ENCODE measurements at places on chromosomes 11 and 22.
A peak's percentile ranks its signal among the peaks of the same experiment; 100 is the strongest.

DNA sequence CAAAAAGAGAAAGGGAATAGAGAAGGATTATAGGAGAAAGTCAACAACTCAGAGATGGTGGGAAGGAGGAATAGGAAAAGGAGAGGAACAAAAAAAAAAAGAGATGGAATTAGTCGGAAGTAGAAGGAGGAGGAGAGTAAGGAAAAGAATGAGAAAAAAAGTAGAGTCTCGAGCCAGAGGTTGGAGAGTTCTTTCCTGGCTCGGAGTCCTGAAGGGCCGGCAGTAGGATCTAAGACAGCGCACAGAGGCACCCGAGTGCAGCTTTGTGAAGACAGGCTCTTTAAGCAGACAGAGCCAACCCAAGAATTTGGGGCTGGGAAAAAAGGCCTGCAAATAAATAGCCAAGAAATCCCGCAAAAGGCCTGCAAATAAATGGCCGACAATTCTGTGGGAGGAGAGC, 170.4 kb upstream of the CCDC90B start:
- no peak overlapping the region for H3K27ac ChIP-seq
- no peak for DNase-seq
- H3K36me3 ChIP-seq: no peaks in the 10 kb centered on the region
- H3K4me3 ChIP-seq: no peak overlapping the region

GRCh38 chr11:27453701-27454100, 18.9 kb downstream of the LGR4 start:
- peaks cover 77% of the 10 kb centered on the region for H3K4me1 ChIP-seq
- no peak for DNase-seq
- no peaks in the 10 kb centered on the region for H3K36me3 ChIP-seq
- no peak overlapping the region for H3K4me3 ChIP-seq
- H3K27me3 ChIP-seq: no peaks in the 10 kb centered on the region
- peak overlapping the region; percentile 33 for H3K27ac ChIP-seq

DNA sequence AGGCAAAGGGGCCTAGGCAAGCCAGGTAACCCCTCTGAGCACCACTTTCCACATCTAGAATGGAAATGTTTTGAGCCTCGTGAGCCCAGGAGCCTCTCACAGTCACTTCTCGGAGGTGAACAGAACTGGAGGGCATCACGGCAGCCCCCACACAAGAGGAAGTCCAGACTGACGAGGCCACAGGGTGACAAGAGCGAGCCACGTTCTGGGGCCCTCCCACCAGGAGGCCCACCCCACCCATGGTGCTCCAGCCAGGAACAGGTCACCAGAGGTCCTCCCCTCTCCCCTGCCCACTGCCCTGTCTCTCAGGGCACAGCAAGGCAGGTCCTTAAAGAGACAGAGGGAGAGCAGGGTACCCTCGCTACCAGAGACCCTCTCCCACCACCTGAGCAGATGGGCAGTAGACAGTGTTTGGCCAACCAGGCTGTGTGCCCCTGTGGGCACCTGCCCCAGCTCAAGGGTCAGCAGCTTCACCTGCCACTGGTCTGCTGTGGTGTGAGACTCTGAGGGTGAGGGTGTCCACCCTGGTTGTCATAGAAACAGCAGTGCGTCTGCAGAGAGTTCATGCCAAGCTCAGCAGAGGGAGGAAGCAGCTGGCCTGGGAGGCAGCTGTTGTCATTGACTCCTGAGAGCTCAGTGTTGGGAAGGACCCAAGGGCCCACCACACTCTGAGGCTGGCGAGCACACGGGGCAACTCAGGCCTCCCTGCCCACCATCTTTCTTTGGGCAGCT, 31.4 kb downstream of the RSPH14 start:
- DNase-seq: no peak
- no peak overlapping the region for H3K4me3 ChIP-seq
- no peaks in the 10 kb centered on the region for H3K4me1 ChIP-seq
- H3K27me3 ChIP-seq: no peaks in the 10 kb centered on the region
- H3K36me3 ChIP-seq: no peaks in the 10 kb centered on the region

DNA sequence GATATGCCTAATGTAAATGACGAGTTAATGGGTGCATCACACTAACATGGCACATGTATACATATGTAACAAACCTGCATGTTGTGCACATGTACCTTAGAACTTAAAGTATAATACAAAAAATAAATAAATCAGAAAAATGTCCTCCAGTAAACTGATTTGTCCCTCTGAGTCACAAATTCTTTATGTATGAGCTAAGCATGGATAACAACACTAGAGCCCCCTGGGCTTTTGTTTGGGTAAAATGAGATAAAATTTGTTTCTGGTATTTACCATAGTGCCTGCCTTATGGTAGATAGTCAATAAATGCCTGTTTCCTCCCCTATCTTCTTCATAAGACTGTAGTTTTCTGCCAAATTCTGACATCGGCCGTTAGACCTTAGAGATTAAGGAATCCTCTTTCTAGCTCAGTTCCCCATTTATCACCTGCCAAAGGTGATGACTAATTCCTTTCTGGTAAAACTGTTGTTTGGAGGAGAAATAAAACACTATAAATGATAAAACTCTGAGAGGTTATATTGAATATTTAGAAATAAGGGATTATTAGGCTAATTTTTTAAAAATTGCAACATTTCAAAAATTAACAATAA, 43.6 kb upstream of the LUZP2 start:
- H3K27me3 ChIP-seq: no peaks in the 10 kb centered on the region
- no peak overlapping the region for H3K4me3 ChIP-seq
- no peaks in the 10 kb centered on the region for H3K36me3 ChIP-seq
- no peaks in the 10 kb centered on the region for H3K4me1 ChIP-seq
- no peak for DNase-seq

GRCh38 chr11:92653454-92653853, 316.0 kb upstream of the MTNR1B start:
- DNase-seq: no peak
- H3K4me1 ChIP-seq: no peaks in the 10 kb centered on the region
- no peaks in the 10 kb centered on the region for H3K36me3 ChIP-seq
- H3K27ac ChIP-seq: no peak overlapping the region
- H3K4me3 ChIP-seq: no peak overlapping the region

DNA sequence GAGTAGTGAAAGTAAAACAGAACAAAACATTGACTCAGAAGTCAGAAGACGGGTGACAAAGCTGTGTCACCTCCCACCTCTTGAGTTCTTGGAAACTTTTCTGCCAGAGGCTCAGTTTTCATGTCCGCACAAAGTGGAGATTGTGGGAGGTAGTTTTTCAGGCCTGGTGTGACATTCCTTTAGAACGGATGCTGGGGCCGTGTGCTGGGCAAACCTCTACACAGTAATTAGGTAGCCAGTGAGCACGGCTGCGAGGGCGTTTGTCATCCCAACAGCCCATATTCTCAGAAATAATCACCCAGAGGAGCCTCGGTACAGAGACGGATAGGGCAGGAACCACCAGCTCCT, 1054.4 kb downstream of the TBC1D22A start:
- no peaks in the 10 kb centered on the region for H3K27me3 ChIP-seq
- DNase-seq: no peak
- H3K4me3 ChIP-seq: no peak overlapping the region
- H3K36me3 ChIP-seq: no peaks in the 10 kb centered on the region
- H3K4me1 ChIP-seq: no peaks in the 10 kb centered on the region

GRCh38 chr11:96309016-96309642, 33.9 kb downstream of the MAML2 start:
- no peak overlapping the region for H3K4me3 ChIP-seq
- H3K4me1 ChIP-seq: peaks cover 40% of the 10 kb centered on the region
- no peaks in the 10 kb centered on the region for H3K36me3 ChIP-seq
- H3K27me3 ChIP-seq: no peaks in the 10 kb centered on the region
- no peak for DNase-seq

DNA sequence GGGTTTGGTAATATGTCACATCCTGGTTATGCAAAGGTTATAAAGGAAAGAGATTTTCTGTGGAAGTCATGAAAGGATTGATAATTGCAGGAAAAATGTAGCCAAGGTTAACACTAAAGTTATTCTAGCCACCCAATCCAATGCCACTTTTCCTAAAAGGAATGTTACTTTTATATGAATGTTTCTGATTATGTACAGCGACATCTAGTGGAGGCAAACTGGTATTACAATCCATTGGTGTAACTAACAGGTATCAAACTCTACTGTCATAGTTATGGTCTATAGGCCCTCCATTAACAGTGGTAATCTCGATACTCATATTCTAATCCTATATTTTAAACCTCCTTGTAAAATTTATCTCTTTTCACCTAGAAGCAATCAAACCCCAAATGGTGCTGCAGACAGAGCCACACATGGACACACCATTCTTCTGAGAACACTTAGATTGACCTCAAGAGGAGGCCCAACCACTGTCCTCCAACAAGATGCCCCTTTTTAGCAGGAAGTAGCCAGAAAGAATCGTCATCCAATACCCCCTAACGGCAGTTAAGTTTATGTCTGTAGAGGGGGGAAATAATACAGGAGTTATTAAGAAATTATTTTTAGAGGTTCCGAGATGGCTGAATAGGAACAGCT, 74.9 kb upstream of the RAG2 start:
- H3K27ac ChIP-seq: no peak overlapping the region
- no peaks in the 10 kb centered on the region for H3K36me3 ChIP-seq
- H3K4me3 ChIP-seq: no peak overlapping the region
- H3K27me3 ChIP-seq: no peaks in the 10 kb centered on the region
- DNase-seq: no peak
- H3K4me1 ChIP-seq: no peaks in the 10 kb centered on the region

DNA sequence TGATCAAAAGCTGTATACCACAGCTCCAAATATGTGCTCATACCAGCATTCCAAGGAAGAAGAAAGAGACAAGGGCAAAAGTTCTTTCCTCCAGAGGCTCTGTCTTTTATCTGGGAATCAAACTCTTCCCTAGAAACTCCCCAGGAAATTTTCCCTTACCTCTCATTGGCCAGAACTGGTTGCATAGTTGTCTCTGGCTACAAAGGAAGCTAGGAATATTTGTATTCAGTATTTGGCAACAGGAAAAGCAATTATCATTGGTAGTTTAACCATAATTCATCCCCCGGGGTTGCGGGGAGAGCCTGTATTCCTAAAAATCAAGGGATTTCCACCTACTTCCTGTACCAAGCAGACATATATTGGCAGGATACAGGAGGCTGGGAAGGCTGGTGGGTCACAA, 10.5 kb upstream of the ZFTA start:
- H3K4me1 ChIP-seq: no peaks in the 10 kb centered on the region
- no peaks in the 10 kb centered on the region for H3K27me3 ChIP-seq
- H3K36me3 ChIP-seq: no peaks in the 10 kb centered on the region
- no peak overlapping the region for H3K27ac ChIP-seq
- no peak for DNase-seq
- no peak overlapping the region for H3K4me3 ChIP-seq

DNA sequence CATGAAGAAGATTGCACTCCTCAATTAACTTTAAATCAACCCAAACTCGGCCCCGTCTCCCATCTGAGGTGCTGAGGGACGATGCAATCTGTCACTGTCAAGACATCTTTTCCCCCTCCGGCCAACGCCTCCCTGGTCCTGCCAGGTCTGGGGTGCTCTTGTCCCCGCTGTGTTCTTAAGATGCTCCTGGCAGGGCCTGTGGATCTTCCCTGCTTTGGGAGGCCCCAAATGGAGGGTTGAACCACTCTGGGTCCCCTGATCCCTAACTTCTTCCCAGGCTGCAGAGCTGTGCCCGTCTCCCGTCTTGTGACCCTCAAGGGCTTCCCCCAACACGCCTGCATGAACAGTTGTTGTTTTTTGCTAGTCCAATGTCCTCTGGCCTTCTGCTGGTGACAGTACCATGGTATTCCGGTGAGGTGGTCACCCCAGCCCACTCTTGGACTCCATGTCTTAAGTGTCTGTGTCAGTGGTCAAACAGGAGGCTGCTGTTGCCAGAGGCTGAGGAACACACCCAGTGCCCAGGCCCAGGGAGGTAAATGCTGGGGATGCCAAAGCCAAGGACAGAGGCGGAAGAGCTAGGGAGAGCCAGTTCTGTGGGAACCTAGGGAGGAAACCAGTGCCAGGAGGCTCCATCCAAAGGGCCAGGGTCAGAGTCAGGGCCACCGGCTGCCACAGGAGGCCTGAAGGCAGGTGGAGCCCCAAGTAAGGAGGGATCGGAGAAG, 70.6 kb upstream of the SHANK2 start:
- H3K4me1 ChIP-seq: no peaks in the 10 kb centered on the region
- H3K4me3 ChIP-seq: no peak overlapping the region
- no peaks in the 10 kb centered on the region for H3K27me3 ChIP-seq

GRCh38 chr11:8250981-8251615, 12.6 kb downstream of the LMO1 start:
- H3K36me3 ChIP-seq: no peaks in the 10 kb centered on the region
- no peak for DNase-seq
- no peak overlapping the region for H3K27ac ChIP-seq
- H3K4me3 ChIP-seq: no peak overlapping the region
- H3K4me1 ChIP-seq: no peaks in the 10 kb centered on the region

DNA sequence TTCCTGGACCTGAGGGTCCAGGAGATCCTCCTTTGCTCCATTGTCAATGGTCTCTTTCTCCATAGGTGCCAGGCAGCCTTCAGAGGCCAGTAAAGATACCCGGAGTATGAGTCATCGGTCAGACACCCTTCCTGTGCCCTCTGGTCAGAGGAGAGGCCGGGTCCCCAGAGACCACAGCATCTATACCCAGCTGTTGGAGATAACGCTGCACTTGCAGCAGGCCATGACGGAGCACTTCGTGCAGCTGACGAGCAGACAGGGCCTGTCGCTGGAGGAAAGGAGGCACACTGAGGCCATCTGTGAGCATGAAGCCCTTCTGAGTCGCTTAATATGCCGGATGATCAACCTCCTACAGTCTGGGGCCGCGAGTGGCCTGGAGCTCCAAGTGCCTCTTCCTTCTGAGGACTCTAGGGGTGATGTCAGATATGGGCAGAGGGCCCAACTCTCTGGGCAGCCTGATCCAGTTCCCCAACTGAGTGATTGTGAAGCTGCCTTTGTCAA, at the start of gene ACCSL:
TSS of gene ACCSL (plus strand) at position 51 of the 501 bp plus-strand sequence. CDS start at position 107, 56 bp downstream.
- no peak within 1 kb of the TSS for H3K27ac ChIP-seq
- H3K36me3 ChIP-seq: no peaks in the 10 kb centered on the region
- H3K27me3 ChIP-seq: no peaks in the 10 kb centered on the region
- H3K4me3 ChIP-seq: no peak within 1 kb of the TSS

DNA sequence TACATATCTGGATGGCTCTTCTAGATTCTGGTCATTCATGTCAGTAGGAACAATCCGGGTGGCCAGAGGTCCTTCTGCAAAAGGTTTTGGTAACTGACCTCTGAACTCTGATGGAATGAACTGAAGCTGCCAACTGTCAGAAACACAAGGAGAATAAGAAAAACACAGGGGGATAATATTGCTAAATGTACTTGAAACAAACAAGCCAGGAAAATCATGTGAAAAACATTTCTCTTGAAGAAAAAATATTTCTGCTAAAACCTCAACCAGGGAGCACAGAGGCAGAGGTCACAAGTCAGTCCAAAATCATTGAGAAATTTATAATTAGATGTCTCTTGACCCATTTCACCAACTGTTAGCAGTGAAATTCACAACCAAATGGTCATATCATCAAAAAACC, 35.2 kb downstream of the ALG9 start:
- no peaks in the 10 kb centered on the region for H3K27me3 ChIP-seq
- H3K36me3 ChIP-seq: peaks cover 86% of the 10 kb centered on the region
- no peaks in the 10 kb centered on the region for H3K4me1 ChIP-seq
- DNase-seq: no peak

Data from esophagus squamous epithelium (tissue), 5 donors.